Stimulated activated CD8-positive, alpha-beta memory T cell treated with anti-CD3 and anti-CD28 coated beads, Interleukin-7, amount 100 ng/mL, for 24 hours (primary cell): ENCODE measurements at places on chromosomes 6 and 20.

DNA sequence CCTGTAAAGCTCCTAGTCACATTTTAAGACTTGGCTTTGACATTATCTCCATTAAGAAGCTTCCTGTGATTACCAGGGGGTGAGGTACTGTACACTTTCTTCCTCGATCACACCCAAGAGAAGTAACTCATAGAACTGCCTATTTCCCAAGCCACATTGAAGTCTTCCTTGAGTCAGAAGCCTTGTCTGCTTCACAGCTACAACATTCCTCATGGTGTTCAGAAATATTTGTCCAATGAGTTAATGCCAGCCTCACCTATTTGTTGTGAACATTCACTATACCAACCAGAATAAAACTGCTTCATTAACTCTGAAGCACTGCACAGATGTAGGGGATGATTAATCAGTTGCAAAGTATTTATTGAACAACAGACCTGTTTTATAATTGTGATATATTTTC, 622.3 kb downstream of the PTPRT start:
- DNase-seq = no peak

DNA sequence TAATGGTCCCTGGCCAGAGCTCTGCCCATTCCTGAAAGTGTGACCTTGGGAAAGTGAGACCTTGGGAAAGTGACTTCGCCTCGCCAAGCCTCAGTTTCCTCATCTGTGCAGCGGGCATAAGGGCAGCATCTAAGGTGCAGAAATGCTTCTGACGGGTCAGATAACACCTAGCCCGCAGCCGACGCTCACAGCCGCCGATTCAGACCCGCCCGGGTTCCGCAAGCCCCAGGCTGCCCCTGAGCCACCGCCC, 486 bp downstream of the FKBP1A start:
- no peak for DNase-seq

GRCh38 chr6:127520066-127520465, 931 bp upstream of the MTCL3 start:
- no peak for DNase-seq

DNA sequence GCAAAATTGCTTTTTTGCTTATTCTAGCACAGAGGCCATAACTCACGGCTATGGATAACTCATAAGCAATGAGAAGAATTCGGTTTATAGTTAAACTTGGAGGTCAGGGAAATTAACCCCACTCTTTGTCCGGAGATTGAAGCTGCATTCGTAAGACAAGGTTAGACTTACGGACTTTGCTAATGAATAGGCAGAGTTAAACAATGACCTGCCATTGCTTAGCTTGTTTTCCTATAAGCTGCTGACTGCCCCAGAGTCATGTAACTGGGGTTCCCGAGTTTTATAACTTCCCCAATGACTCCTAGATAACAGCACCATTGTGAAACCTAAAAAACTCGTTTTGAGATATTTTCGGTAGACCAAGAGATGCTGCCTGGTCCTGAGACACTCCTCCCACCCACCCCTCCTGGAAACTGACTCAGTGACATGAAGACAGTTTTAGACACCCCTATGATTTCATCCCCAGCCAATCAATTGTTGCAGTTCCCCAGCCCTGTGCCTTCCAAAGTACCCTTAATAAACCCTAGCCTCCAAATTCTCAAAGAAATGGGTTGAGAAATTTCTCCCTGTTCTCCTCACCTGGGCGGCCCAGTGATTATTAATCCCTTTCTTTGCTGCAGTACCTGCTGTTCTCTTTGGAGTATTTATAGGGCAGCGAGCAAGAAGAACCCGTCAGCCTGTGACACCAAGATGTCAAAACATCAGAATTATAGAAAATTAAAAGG, 33.1 kb upstream of the MCUR1 start:
- DNase-seq = no peak

DNA sequence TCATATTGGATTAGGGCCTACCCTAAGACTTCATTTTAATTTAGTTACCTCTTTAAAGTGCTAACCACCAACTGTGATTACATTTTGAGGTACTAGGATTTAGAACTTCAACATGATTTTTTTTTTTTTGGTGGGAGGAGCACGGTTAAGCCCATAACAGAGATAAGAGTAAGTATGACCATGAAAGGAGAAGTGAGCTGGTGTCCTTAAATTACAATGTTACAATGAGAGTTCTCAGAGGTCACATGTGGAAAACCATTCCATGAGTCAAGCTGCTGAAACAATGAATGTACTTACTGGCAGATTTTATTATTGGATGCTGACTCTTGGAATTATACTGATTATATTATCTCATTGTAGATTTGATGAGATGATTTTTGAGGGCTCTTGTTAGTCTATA, 779.3 kb upstream of the CITED2 start:
- DNase-seq = no peak

DNA sequence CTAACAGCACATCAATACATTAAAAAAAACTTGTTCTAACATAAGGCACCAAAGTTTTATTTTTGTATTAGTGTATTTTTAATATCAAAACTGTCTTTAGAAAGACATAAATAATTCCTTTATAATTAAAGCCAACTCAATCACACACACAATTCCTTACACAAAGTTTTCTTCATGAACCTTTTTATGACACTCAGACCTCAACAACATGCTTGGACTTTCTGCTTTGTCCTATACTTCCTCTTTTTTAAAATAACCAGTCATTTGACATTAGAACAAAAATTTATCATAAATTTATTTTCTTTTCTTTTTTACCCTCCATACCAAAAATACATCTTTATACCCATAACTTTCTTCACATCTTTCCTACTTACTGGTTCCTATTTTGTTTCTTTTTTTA, 292.0 kb upstream of the ARID1B start:
- DNase-seq = no peak

- DNase-seq = peak; percentile 63
These were observed at the start of gene DNPH1 for GRCh38 chr6:43228951-43229802. Gene DNPH1, minus strand, starts transcription at chr6:43229481. Its CDS starts 25 bp downstream, at chr6:43229456.

DNA sequence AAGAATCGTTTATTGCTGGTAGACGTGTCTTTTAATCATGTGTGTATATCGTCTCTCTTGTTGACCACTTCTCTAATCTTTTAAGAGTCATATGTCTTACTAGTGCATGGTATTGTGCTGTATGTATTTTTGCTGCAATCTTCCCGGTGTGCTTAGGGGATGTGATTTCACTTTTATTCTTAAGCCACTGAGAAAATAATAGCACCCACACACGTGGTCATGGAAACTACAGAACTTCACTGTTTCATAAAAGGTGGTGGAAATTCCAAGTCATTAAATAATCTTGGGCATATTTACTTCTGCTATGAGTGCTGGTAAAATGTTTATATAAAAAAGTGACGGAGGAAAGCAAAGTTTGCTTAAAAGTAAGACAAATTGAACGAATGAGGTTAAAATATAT, 3.0 kb upstream of the CDYL start:
- DNase-seq = no peak

- DNase-seq = no peak
These were observed 193.7 kb downstream of the GJA10 start for GRCh38 chr6:90088009-90088408.

DNA sequence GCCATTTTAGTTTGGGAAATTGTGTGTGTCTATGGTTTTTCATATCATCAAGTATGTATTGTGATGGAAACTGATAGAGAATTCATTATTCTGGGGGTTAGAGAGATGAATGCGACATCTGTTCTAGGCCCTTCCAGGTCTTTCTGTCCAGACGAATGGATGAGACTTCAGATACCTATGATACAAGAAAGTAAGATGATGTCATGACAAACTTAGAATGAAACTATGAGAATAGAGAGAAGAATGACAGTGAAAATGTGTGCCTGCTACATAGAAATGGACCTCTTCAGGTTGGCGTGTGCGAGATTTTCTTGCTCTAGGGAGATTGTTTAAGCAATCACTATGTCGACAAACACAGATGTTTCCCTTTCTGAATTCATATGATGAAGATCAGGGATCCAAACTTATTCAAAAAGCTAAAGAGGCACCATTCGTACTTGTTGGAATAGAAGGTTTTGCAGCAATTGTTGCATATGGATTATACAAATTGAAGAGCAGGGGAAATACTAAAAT, 76.1 kb downstream of the SCAND1 start:
- no peak for DNase-seq

GRCh38 chr6:26243752-26244151, 121.2 kb upstream of the BTN3A2 start:
- no peak for DNase-seq

DNA sequence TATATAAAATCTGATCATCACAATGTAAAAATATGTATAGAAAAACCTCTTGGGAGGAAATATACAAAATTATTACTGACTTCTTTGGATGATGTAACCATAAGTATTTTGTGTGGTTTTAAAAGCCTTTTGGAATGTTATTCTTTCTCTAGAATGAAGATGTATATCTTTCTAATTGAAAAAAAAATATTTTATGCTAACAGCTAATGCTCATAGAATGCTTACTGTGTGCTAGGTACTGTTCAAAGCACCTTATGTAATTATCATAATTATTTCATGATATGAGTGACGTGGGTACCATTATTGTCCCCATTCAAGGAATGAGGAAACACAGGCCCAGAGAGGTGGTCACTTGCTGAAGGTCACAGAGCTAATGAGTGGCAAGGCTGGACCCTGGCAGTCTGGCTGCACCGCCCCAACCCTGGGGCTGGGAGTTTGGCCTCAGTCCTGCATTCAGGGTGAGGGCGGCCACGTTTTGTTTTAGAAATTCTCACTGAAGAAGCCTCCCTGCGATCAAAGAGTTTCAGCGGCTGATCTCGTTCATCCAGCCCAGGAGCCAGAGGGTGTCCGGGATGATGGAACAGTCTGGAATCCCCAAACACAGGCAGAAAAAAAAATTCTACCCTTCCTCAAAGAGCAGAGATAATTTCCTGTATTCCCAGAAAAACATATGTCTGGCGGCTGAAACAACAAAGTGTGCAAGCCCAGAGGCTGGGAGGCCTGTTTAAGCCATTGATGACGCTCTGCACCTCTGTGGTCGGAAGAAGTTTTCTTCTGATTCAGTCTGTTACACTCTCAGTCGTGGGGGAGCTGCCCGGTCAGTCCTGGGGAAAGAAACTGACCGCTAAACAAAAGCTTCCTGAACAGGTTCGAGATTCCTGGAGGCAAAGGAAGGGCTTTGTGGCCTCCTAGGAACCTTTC, 37.3 kb downstream of the TFEB start:
- DNase-seq = no peak

DNA sequence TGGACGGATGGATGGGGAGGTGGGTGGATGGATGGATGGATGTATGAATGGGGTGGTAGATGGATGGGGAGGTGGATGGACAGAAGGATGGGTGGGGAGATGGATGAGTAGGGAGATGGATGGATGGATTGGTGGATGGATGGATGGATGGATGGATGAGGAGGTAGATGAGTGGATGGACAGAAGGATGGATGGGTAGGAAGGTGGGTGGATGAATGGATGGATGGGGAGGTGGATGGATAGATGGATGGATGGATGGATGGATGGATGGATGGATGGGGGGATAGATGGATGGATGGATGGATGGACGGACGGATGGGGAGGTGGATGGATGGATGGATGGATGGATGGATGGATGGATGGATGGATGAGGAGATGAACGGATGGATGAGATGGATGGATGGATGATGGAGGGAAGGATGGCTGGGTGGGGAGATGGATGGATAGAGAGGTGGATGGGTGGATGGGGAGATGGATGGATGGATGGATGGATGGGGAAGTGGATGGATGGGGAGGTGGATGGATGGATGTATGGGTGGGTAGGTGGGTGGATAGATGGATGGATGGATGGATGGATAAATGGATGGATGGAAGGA, 7.2 kb downstream of the EEF1A2 start:
- DNase-seq = no peak

- DNase-seq = no peak
These were observed 79.8 kb upstream of the CCN6 start for GRCh38 chr6:111973927-111974639.

- no peak for DNase-seq
These were observed 6.7 kb upstream of the IFT52 start for GRCh38 chr20:43583982-43584432.
